ENCODE measurements at places on chromosomes 6 and 20. TPM values are rescaled to one million over a fixed set of nuclear protein-coding genes. Genes with fewer than 3 reads are reported as not detected.

- DNase-seq: no peak
These were observed 11.8 kb downstream of the SRC start for GRCh38 chr20:37357481-37358365.

GRCh38 chr6:158487495-158487894, 72.4 kb upstream of the TMEM181 start:
- no peak for DNase-seq

- no peak for DNase-seq
These were observed 16.1 kb upstream of the ZNF217 start for GRCh38 chr20:53609491-53610445.

GRCh38 chr6:97053643-97054411, 129.3 kb downstream of the KLHL32 start:
- DNase-seq: peak; percentile 25

DNA sequence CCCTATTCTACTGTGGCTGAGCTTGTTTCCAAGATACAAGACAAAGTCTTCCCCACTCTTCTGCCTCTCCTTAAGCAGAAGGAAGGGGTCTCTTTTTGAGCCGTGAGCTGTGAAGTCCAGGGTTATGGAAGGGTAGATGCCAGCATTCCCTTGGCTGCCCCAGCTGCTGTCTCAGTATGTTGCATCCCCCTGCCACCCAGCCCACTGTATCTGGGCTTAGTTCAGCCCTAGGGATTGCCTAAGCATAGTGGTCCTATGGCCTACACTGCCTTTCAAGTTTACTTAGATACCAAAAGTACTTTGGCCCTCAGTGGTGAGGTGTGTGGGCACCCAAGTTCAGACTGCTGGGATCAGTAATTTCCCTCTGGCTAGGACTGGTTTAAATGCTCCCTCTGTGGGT, 421.9 kb upstream of the KHDRBS2 start:
- DNase-seq: no peak

- DNase-seq: no peak
These were observed 275.1 kb downstream of the CDC5L start for GRCh38 chr6:44662461-44663121.

DNA sequence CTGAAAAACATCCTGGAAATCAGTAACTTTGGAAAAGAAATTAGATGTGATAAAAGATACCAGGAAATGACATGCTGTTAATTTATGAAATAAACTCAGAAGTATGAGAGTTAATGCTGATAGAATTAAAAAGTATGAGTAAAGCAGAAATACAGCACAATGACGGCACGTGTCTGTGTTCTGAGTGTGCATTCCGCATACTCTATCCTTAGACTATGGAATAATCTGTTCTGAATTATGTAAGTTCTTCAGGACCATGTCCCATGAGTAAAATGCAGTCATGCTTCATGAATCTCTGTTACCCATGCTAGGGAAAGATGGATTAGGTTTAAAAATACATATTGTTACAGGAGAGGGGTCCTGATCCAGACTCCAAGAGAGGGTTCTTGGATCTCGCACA, 21.7 kb downstream of the HECA start:
- no peak for DNase-seq

- DNase-seq: no peak
These were observed 69.4 kb upstream of the BMP2 start for GRCh38 chr20:6698056-6698455.

DNA sequence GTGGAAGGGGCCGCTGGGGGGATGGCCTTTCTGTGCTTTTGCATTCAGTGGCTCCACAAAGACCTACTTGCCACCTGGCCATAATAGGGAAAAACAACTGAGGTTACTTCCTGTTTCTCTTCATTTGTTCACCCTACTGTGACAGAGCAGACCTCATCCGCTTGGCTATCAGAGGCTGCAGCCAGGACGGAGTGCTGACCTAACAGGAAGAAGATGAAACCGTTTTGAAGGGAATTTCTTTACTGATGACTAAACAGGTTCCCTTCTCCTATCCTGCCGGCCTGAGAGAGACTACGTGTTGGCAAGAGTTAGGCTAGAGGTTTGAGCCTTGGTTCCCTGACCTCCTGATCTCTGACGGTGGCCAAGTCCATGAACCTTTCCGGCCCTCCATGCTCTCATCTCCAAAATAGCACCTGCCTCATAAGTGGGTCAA, 21.3 kb downstream of the PRR18 start:
- DNase-seq: no peak

GRCh38 chr6:170473301-170473717, 79.8 kb downstream of the PSMB1 start:
- DNase-seq: no peak

DNA sequence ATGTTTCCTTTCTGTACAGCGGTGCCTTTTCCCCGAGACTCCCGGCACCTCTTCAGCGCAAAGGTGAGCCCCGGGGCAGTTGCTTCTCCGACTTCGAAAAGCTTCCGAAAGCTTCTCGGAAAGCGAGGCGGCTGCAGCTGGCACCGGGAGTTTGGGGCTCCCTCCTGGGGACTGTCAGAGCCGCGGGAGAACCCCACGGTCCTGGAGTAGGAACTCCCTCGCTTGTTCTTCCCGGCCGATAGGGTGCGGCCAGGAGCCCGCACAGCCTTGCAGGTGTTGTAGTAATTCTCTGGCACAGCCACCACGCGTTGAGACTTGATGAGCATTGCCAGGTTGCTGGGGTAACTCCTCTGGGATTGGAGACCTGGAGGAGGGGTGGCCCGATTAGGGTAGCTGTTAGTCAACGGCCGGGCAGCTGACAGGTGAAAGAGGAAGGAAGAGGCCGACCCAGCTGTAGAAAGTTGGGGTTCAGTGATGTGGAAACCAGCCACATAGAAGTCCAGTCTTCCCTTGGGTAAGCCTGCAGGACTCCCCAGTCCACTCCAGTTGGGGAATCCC, 721 bp downstream of the KDM1B start:
- DNase-seq: peak; percentile 57

GRCh38 chr20:62774762-62775161, 21.5 kb upstream of the MRGBP start:
- no peak for DNase-seq

GRCh38 chr6:145801021-145801420, 13.6 kb downstream of the FBXO30 start:
- no peak for DNase-seq

GRCh38 chr20:51144476-51144875, 121.6 kb upstream of the KCNG1 start:
- no peak for DNase-seq

DNA sequence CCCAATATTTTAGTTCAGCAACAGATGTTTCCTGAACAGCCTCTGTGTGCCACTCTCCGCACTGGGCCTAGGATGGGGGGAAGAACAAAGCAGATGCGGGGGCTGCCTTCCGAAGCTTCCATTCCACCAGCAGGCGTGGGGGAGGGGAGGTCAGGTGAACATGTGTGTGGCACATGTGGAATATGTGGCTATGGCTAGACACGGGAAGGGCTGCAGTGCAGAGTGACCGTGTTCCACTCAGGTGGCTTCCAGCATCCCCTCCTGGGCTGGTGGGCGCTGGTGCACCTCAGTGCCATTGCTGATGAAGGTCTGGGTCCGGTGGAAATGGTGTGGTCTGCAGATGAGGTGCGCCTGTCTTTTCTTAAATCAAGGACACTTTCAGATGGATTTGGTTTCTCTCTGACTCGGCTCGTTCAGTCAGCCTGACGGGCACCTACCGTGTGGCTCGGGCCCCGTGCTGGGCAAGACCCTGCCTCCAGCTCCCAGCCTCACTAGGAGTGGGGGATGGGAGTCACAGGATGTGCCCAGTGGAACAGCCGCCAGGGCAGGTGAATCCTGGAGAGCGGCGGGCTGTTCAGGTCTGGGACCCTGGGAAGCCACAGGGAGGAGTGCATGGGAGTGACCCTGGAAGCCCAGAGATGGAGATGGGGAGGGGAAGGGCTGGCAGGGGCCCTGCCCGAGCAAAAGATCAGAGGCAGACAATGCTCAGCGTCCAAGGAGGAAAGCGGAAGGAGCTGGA, 111.0 kb downstream of the SYCP2 start:
- no peak for DNase-seq

- DNase-seq: no peak
These were observed 198.7 kb downstream of the MOXD1 start for GRCh38 chr6:132202574-132202973.

DNA sequence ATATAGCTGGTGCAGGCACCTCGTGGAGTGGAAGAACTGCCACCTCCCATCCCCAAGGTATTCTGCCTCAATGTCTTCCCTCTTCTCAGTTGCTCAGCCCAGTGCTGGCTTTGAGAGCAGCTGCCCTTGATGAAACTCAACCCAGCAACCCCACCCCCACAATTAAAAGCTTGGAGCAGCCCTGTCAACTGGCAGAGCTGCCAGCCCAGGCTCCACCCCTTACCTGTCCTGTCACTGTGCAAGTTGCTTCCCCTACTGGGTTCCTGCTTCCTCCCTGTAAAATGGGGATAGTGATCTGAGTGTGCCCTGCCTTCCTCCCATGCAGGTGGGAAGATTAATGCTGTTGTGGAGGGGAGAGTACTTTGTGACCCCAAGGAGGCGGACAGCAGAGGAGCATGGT, 4.5 kb downstream of the TMEM63B start:
- DNase-seq: no peak

DNA sequence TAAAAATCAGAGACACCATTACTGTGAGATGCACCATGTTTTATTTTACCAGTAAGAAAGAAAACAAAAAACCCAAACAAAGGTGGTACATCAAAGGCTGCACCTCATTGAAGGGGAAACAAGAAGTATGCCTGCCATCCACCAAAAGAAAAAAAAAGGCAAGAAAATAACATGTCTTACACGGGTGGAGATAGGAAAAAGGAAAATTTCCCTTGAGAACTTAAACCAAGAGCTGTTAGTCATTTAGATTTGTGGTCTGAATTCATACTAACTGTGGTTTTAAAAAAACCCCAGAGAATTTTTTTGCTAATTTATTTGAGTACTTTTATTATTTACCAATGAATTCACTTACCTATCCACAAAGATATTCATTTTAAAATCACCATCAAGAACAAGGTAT, 144.0 kb downstream of the LRRC1 start:
- DNase-seq: no peak

DNA sequence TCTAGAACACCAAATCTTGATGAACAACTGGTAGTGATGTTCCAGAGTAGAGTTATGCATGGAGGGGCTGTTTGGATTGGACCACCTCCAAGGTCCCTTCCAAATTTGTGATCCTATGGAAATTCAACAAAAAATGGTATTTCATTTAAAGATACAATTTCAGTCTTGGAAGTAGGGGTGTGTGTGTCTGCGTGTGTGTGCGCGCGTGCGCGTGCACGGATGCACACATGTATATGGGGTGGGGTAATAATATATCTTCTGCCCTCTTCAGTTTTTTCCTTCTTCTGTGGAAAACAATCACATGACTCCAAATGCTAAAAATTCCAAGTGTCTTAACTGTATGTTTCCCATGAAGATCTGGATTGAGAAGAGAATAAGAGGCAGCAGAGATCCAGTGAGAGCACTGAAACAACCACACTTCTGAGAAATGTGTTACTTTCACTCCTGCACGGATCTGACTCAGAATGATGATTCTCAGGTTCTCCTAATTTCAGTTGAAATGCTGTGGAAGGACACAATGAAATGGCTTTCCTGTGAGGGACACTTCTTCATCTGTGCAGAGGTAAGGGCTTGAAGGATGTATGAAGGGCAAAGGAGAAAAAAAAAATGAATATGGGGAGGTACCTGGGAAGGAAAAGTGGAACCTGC, 10.6 kb upstream of the IL17F start:
- no peak for DNase-seq

DNA sequence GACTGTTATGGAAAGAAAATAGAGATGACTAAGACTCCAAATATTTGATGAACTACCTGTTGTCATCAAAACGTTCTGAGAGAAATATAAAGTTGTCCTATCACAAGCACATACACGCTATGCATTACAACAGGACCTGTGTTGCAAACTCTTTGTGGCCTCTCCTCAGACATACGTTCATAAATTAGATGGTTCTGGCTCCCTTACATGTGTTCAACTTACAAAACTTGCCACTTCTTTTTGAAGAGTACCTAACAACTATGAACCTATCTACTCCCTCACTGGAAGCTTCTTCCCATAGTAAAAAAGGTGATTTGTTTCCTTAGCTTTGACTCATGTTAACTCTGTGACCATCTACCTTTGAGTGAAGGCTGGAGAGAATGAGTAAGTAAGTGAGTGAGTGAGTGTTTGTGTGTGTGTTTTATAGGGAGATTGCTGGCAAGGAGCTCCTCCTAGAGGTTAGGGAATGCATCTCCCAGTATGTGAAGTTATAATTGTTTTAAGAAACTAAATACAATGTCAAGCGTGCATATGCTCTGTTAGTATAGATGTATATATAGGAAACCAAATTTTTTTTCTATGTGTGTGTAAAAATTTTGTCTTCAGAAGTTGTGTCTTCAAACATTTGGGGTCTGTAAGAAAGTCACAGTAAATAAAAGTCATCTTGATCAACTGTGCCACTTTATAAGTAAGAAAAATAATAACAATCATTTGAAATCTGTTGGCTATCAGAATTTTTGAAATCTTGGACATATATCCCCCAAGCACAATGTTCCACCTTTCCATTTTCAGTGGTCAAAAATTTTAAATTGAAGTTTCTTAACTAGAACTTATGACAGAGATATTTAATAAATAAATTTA, 1211.1 kb upstream of the GJE1 start:
- DNase-seq: peak; percentile 39

DNA sequence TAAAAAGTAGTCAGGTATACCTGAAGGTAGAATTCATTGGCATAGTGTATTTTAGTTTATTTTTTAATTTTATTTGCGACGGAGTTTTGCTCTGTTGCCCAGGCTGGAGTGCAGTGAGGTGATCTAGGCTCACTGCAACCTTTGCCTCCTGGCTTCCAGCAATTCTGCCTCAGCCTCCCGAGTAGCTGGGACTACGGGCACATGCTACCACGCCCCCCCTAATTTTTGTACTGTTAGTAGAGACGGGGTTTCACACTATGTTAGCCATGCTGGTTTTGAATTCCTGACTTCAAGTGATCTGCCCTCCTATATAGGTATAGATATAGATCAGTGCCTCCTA, 102.8 kb upstream of the PRSS16 start:
- no peak for DNase-seq

- DNase-seq: no peak
These were observed 102.3 kb downstream of the HIVEP2 start for GRCh38 chr6:142842418-142843261.

GRCh38 chr20:38883081-38883980, 42.9 kb upstream of the FAM83D start:
- DNase-seq: peak; percentile 97

DNA sequence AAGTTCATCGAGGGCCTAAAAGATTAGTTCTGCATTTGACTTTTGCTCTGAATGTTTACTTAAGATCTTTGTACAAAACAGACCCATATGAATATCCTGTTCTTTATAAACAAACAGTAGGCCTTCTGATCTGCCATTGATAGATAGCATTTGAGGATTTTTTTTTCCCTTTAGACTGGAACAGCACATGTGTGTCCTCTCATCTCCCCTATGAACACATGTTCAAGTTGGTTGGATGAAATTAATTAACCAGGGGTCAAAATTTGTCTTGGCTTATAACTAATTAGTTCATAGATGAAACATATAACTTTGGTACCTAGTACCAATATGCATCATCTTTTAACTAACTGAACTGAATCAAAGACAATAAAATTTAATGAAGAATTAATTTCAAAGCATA, 81.3 kb downstream of the AK9 start:
- DNase-seq: no peak

GRCh38 chr6:66340736-66341135, 633.7 kb upstream of the EYS start:
- DNase-seq: no peak

GRCh38 chr6:108720827-108721226, 127.4 kb upstream of the ARMC2 start:
- DNase-seq: no peak

- peak; percentile 10 for DNase-seq
These were observed 12.9 kb downstream of the IPCEF1 start for GRCh38 chr6:154343473-154344308.

The EYA4 gene
- not detected for total RNA-seq

The KCNK15 gene
- total RNA-seq: 17.9 TPM

The RGS17 gene
- not detected for total RNA-seq

The FLOT1 gene
- 172 TPM for total RNA-seq

The SASH1 gene
- 4.6 TPM for total RNA-seq
